Cardiac muscle cell (in vitro differentiated cells and primary cell): ENCODE measurements at places on chromosomes 2 and 18. TPM values are rescaled to one million over a fixed set of nuclear protein-coding genes. Genes with fewer than 3 reads are reported as not detected.

GPR45 gene
- not detected in 2 replicates for total RNA-seq

DNA sequence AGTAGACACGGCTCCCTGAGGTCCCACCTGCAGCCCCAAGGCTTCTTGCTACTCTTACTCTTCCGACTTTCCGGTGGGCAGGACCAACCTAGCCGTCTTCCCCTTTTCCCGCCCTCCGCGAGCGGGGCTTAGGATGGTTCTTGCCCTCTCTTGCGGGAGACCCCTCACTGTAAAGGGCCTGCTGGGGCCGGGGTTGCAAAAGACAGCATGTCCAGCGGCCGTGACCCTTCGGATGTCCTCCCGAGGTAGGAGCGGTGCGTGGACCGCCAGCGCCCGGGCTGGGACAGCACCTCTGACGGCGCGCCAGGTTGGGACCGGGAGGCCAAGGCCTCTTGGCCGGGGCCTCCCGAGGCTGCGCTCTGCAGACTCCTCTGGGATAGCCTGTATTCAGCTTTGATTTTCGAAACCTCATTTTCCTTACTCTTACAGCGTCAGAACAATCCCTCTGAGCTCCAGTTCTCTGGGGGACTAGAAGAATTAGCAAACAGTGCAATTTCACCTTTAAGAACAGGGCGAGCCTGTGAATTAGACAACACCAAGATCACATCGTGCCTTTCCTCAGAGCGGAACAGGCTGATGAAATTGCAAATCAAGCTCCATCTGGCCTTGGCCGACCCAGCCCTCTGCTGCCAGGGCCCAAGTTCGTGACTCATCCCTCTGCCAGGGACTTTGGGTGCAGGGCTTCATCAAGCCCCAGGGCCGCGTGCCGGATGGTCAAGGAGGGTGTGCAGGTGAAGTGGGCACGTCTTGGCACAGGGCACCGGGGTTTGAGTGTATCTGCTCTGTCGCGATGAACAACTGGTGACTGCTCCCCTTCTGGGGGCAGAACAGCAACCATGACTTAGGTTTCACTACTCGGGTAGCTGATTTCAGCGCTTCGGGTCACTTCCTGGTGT, 777 bp downstream of the MOCOS start:
- H3K4me1 ChIP-seq: no peaks in the 10 kb centered on the region
- no peaks in the 10 kb centered on the region for H3K36me3 ChIP-seq
- H3K27ac ChIP-seq: no peak overlapping the region
- peak overlapping the region; percentile 37 for H3K4me3 ChIP-seq
- H3K27me3 ChIP-seq: peaks cover 68% of the 10 kb centered on the region

CRYBA2 gene
- not detected in 2 replicates for total RNA-seq

MDH1B gene
- total RNA-seq: 2.9 and 4.7 TPM in 2 replicates

DNA sequence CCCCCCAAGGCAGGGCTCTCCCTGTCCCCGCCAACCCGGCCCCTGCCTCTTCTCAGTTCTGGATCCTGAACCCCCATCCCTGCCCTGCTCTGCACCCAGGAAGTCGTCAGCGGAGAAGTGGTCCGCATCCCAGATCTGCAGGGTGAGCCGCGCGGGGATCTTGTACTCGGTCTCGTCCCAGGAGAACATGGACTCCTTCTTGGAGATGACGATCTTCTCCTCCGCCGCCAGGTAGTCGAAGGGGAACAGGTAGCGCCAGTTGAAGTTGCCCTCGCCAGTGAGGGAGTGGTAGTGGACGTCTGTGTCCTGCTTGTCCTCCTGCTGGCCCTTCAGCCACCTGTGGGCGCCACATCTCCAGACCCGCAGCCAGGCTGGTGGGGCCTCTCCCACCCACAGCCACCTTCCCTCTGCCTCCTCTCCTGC, 16.3 kb downstream of the OTOF start:
- no peaks in the 10 kb centered on the region for H3K27me3 ChIP-seq
- peaks cover 6% of the 10 kb centered on the region for H3K4me1 ChIP-seq
- H3K36me3 ChIP-seq: no peaks in the 10 kb centered on the region
- H3K4me3 ChIP-seq: no peak overlapping the region
- no peak for DNase-seq

GALNT1 gene
- 47.4 and 49.4 TPM in 2 replicates for total RNA-seq

ZNF521 gene
- 152 and 442 TPM in 2 replicates for total RNA-seq

- H3K36me3 ChIP-seq: no peaks in the 10 kb centered on the region
- no peaks in the 10 kb centered on the region for H3K4me1 ChIP-seq
- no peak for DNase-seq
- no peaks in the 10 kb centered on the region for H3K27me3 ChIP-seq
- H3K4me3 ChIP-seq: no peak overlapping the region
Measured at GRCh38 chr2:234754126-234754525, 197.7 kb upstream of the SH3BP4 start.

PPM1G gene
- 96.2 and 101 TPM in 2 replicates for total RNA-seq

DNA sequence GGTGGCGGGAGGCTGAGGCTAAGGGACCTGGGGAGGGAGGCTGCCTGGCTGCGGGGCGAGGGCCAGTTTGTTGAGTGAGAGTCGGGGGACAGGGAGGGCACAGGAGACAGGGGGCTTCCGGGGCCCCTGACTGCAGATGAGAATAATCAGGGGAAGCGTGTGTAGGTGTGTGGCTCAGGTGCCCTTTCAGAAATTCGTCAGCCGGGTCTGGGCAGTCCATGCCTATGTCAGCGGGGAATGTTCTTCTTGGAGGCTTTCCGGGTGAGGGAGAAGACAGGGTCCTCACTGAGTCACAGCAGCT, 52.3 kb upstream of the OTOF start:
- H3K4me3 ChIP-seq: no peak overlapping the region
- no peaks in the 10 kb centered on the region for H3K36me3 ChIP-seq
- no peaks in the 10 kb centered on the region for H3K27me3 ChIP-seq
- DNase-seq: no peak
- no peaks in the 10 kb centered on the region for H3K4me1 ChIP-seq

DNA sequence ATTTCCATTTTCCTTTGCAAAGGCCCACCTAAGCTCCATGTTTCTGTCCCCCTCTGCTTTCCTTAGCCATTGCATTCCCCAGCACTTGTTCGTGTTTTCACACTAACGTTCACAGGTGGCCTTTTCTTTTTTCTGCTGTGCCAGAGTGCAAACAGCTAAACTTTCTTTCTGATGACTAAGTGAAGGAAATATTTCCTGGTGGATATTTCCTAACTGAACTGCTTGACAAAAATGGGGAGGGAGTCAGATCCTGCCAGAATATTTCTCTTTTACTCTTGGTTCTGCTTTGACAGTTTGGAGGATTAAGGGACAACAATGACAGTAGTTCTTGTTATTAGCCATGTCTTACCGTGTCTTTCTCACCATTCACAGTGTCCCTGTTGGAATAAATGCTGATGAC, 344.0 kb downstream of the ARHGAP15 start:
- H3K4me1 ChIP-seq: no peaks in the 10 kb centered on the region
- peak; percentile 69 for DNase-seq
- no peaks in the 10 kb centered on the region for H3K27me3 ChIP-seq
- no peak overlapping the region for H3K27ac ChIP-seq
- H3K36me3 ChIP-seq: no peaks in the 10 kb centered on the region
